IMR-90 (cell line): ENCODE measurements at places on chromosomes 1 and 21.

DNA sequence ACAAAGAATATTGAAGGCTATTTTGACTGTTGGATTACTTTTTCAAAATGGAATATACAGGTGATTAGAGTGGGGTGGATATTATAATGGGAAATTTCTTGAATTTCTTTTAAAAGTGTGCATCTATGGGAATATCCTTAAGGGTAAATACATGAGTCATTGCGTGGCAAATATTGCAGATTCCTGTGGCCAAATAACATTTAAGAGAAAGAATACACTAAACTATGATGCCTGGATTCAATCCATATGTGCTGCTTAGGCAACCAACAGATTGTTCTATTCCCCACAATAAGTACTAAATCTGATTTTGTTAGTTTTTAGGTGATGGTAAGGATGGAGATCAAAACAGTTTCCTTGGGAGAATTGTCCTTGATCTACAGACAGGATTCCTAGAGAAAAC lies 119.5 kb downstream of the HMCN1 start:
- peak; percentile 88 for DNase-seq

DNA sequence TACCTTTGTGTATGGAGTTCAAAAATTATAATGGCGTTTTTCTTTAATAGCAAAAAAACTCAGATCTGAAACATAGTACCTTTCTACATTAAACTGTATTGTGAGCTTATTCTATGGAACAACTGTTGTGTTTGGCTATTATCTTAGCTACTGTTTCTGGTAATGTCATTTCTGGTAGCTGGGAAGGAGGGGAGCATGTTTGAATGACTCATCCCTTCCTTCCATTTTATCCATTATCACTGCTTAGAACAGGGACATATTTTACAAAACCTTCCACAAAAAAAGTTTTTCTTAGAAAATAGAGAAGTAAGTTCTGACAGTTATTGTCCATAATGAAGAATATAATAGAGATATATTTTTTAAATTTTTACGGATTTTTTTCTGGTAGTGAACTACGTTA lies 128.3 kb downstream of the NRDC start:
- DNase-seq: peak; percentile 50

- no peak for DNase-seq
These were observed 1001.8 kb downstream of the KCNT2 start for GRCh38 chr1:195606483-195606882.

- no peak for DNase-seq
These were observed 55.5 kb downstream of the MORN1 start for GRCh38 chr1:2335721-2336455.

DNA sequence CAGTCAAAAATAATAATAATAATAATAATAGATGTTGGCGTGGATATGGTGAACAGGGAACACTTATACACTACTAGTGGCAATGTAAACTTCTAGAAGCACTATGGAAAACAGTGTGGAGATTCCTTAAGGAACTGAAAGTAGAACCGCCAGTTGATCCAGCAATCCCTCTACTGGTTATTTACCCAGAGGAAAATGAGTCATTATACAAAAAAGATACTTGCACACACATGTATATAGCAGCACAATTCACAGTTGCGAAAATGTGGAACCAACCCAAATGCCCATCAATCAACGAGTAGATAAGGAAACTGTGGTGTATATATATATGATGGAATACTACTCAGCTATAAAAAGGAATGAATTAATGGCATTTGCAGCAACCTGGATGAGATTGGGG lies 176.0 kb downstream of the PLPP3 start:
- peak; percentile 23 for DNase-seq

DNA sequence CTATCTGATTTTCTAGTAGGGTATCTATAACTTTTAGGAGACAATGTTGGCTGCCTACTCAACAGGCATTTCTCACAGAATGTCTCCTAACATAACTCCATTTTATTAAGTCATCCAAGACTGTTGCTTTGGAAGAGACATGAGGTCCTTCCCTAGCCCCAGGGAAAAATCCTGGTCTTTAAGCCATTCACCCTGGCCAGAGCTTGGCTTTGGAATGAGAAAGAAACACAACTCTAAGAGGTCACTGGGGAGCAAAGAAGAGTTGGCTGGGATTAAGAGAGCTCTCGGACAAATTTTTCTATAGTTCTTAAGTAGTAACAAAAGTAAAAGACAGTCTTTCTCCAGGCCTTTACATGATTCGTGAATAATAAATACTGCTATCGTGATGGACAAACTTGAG lies 57.9 kb downstream of the PCNX2 start:
- DNase-seq: no peak

GRCh38 chr1:36298640-36299039 lies 7.5 kb upstream of the SH3D21 start:
- DNase-seq: no peak

DNA sequence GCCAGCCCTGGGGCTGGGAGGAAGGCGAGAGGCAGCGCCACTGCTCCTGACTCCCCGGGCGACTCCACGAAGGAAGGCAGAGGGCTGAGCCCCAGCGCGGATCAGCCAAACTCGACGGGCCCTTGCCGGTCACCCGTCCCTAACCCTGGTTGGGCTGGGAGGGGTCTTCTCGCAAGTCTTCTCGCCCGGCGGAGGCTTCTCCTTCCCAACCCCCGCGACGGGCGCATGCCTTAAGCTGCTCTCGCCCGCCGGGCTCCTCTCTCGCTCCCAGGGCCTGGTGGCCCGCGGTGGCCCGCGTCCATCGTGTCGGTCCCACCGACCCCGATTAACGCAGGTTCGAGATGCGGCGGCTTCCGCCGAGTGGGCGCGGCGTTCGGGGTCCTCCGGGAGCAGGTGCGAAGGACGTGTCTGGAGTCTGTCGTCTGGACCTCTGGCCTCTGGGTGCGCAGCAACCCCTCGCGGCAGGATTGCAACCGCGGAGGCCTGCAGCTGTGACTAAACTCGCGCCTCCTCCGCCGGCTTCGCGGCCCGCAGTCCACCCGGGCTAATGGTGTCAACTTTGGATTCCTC lies 29.0 kb upstream of the PPM1J start:
- peak; percentile 50 for DNase-seq

GRCh38 chr1:160776178-160776577 lies 19.8 kb upstream of the LY9 start:
- DNase-seq: no peak

DNA sequence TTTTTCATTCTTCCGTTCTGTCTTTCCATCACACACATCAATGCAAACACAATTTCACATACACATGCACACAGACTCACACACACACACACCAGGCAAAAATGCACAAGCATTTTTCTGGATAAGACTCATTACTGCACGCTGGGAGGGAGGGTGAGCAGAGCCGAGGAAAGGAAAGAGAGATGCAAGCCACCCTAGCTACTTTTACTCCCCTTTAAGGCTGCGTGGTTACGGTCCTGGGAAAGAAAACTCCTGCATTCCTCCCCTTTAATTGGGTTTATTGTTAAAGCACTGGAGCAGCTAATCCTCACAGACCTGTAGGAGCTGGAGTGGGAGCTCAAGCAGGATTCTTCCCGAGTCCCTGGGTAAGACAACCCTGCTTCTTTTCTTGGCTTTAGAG lies at the start of gene CAMK1G:
Gene CAMK1G (plus strand): TSS at position 307 of the 400 bp plus-strand sequence. CDS start 11,270 bp downstream, outside the sequence.
- DNase-seq: peak; percentile 80
